ENCODE measurements at places on chromosomes 6 and 20.

DNA sequence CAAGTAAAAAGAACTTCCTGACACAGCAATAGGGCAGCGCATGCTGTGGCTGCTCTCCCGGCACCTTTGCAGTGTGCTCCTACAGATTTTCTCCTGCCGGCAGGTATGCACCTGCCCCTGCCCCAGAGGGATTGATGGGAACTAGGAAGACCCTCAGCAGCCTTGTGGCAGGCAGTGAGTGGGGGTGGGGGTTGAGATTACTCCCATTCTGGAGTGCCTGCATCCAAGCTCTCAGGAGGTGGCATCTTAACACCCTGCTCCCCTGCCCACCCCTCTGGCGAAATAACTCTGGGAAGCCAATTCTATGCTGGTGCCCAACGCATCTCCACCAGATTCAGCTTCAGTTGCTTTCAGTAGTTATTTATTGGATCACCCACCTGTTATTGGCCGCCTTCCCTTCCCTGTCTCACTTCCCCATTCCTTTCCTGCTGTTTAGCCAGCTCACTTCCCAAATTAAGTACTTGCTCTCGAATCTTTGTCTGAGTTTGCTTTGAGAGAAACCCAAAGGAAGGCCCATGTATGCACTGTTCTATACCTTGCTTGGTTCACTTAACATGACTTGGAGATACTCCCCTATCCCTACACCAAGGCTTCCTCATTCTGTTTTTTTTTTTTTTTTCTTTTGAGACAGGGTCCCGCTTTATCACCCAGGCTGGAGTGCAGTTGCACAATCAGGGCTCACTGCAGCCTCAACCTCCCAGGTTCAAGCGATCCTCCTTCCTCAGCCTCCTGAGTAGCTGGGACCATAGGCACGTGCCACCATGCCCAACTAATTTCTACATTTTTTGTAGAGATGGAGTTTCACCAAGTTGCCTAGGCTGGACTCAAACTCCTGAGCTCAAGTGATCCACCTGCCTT is 29.3 kb upstream of the SLC23A2 start:
- DNase-seq = no peak

- no peak for DNase-seq
Measured at GRCh38 chr6:68679399-68679798, 44.3 kb downstream of the ADGRB3 start.

GRCh38 chr6:154187714-154188113 is 148.7 kb downstream of the OPRM1 start:
- no peak for DNase-seq

- no peak for DNase-seq
Measured at GRCh38 chr6:38509713-38510112, 130.0 kb downstream of the BTBD9 start.

GRCh38 chr20:8735014-8735413 is 333.9 kb upstream of the PLCB4 start:
- DNase-seq = no peak

DNA sequence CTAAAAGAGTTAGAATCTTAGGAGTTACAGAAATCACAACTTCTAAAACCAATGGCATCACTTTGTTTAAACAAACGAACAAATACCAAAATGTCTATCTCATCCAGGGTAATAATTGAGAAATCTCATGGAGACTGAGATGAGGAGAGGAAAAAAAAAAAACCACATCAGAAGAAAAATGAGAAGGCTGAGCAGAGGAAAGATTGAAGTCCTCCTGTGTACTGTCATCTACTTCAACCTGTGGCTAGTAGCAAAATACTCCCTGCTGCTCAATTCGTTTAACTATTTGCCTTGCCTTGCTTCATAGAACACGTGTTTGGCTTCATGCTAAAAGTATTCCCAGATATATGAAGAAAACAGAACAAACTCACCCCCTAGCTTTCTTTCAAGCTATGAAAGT is 143.7 kb downstream of the PDE10A start:
- DNase-seq = no peak

DNA sequence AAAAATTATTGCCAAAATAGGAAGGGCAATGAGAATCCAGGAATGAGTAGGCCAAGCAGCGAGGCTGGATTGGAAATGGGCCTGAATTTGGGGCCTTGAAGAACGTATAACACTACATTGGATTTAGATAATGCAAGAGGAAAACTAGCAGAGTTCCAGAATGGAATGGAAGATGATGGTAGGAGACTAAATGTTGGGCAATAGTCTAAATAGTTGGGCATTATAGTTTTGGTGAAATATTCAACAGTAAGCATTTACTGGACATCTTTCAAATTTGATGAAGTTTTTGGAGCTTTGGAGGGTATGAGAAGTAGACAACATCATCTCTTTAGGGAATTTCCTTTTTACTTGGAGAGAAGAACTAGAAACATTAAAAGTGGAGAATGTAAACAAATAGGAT is 3.4 kb upstream of the JARID2 start:
- no peak for DNase-seq

DNA sequence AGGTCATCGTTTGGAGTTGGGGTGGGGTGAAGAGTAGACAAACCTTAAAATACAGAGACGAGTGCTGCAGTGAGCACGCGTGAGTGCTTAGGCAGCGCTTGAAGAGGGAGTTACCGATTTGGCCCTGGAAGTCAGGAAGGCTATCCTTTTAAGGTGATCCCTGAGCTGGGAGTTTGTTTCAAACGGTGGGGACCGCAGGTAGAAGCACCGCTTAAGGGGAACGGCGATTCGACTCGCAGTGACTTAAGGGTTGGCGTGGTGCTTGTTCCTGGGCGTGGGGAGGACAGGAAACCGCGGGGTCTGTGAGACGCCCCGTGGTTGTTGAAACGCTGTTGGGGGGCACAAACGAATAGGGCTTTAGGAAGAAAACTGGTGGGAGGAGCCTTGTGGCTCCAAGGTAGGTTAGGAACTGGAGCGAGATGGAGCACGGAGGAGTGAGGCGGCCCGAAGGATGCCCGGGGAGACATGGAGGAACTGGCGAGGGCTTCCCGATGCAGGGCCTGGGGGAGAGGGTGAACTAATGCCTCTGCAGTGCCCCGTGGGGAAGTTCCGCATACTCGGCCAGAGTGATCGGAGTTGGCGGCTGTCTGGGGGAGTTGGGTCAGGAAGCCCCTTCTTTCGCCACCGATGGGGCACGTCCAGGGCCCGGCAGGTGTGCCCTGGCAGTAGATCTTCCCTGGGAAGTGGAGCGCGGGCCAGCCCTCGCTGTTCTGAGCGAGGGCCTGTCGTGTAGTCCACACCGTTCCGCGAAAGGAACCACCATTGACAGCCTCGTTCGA is 1.3 kb upstream of the CDYL start:
- peak; percentile 22 for DNase-seq

DNA sequence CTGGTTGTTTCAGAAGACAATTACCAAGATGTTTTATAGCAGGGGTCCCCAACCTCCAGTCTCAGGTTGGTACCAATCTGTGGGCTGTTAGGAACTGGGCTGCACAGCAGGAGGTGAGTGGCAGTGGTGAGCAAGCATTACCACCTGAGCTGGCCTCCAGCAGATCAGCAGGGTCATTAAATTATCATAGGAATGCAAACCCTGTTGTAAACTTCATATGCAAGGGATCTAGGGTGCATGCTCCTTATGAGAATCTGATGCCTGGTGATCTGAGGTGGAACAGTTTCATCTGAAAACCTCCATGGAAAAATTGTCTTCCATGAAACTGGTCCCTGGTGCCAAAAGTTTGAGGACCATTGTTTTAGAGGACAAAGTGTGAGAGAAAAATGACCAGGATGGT is 240.6 kb downstream of the GRM1 start:
- DNase-seq = no peak

DNA sequence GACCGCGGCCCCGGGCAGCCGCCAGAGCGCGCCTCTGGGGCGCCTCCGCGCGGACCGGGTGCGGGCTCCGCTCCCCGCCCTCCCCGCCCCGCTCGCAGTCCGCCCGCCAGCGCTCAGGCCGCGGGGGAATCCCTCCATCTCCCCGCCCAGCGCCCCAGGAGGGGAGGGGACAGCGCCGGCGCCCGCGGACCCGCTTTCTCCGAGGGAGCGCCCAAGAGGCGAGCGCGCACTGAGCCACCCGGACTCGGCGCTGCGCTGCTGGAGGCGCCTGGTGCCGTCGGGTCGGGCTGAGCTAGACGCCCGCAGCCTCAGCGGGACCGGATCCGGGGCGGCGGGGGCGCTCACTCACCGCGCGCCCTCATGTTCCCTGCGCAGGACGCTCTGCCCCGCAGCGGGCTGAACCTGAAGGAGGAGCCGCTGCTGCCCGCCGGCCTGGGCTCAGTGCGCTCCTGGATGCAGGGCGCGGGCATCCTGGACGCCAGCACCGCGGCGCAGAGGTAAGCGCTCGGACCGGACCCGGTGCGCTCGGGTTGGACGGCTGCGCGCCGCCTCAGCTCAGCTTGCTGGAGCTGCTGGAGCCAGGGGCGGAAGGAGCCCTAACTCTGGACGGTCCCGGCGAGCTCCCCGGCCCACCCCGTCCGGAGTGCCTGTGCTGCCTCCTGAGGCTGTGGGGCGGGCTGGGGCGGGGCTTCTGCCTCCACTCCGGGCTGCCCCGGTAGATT is 867 bp downstream of the EBF4 start:
- peak; percentile 44 for DNase-seq

- DNase-seq = no peak
Measured at GRCh38 chr6:112651239-112651638, 304.1 kb downstream of the RFPL4B start.

DNA sequence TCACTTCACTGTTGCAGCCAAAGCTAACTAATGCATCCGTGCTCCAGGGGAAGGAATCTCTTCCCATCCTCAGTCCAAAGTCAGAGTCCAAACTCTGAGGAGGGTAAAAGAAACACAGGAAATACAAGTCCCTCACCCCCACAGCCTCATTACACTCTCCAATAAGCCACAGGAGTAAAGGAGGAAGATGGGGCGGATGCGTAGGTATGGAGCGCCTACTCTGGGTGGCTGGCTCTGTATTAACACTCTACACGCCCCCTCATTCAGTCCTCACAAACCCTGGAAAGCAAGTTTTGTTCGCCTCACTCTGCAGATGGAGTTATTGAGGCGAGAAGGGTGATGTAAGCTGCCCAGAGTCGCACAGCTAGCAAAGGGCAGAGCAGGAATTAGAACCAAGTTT is 242.9 kb downstream of the NRN1 start:
- no peak for DNase-seq

- DNase-seq = no peak
Measured at GRCh38 chr6:88494401-88495140, 328.4 kb upstream of the CNR1 start.

DNA sequence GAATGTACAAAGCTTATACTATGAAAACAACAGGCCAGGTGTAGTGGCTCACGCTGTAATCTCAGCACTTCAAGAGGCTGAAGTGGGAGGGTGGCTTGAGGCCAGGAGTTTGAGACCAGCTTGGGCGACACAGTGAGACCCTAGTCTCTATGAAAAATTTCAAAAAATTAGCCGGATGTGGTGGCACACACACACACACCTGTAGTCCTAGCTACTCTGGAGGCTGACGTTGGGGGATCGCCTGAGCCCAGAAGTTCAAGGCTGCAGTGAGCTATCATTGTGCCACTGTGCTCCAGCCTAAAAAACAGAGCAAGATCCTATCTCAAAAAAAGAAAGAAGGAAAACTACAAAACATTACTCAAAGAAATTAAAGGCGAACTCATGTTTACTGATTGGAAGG is 7.3 kb upstream of the ASF1A start:
- no peak for DNase-seq

DNA sequence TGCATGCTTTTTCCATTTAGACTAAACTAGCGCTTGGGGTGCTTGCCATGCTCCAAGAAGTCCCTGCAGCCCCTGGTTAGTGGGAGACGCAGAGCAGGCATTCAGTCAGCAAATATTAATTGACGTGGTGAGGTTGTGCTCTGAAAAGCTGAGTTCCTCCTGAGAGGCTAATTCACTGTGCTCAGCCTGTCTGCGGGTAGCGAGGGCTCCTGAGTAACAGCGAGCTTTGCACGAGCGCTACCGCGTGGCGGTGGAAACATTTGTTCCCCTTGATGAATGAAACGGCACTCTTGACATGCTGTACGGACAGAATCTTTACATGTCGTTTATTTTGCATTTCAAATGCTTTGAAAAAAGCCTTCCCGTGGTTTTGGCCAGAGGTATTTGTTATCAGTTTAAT is 170.6 kb upstream of the AGPAT4 start:
- no peak for DNase-seq

GRCh38 chr20:37108676-37109075 is 12.9 kb upstream of the RBL1 start:
- no peak for DNase-seq

GRCh38 chr6:132749111-132749510 is 8.6 kb downstream of the VNN2 start:
- no peak for DNase-seq
